ENCODE measurements at places on chromosomes 13 and 19.

DNA sequence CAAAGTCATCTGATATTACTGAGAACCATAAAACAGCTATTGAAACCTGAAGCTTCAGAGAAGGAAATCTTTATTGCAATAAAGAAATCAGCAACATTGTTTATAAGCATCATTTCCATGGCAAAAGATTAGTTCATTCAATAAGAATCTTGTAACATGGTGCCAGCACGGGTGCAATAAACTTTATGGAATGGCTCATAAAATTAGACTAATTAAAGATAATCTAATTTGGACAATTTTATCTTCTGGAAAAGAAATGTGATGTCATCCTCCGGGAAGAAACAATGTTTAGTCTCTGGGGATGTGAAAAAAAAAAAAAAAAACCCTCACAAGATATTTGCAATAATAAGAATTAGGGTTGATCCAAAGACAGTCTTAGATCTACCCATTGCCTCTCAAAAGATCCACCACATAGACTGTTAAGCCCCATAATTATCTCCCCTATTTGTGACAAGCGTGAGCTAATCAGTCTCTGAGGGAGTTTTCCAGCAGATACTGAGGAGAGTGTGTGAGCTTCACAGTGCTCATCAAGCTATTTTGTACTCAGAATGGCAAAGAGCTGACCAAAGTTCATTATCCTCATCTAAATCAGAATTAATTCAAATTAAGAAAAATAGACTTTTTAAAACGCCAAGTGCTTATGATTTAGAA lies 297.0 kb upstream of the EDNRB start:
- DNase-seq, result no peak

GRCh38 chr13:114203536-114203935 lies 24.5 kb downstream of the CFAP97D2 start:
- no peak for DNase-seq

- DNase-seq, result no peak
These were observed 287.4 kb upstream of the NBEA start for GRCh38 chr13:34654647-34655046.

GRCh38 chr19:4357095-4357797 lies 13.9 kb downstream of the MPND start:
- DNase-seq, result no peak

- no peak for DNase-seq
These were observed 23.0 kb downstream of the ZNF568 start for GRCh38 chr19:36939153-36939552.

DNA sequence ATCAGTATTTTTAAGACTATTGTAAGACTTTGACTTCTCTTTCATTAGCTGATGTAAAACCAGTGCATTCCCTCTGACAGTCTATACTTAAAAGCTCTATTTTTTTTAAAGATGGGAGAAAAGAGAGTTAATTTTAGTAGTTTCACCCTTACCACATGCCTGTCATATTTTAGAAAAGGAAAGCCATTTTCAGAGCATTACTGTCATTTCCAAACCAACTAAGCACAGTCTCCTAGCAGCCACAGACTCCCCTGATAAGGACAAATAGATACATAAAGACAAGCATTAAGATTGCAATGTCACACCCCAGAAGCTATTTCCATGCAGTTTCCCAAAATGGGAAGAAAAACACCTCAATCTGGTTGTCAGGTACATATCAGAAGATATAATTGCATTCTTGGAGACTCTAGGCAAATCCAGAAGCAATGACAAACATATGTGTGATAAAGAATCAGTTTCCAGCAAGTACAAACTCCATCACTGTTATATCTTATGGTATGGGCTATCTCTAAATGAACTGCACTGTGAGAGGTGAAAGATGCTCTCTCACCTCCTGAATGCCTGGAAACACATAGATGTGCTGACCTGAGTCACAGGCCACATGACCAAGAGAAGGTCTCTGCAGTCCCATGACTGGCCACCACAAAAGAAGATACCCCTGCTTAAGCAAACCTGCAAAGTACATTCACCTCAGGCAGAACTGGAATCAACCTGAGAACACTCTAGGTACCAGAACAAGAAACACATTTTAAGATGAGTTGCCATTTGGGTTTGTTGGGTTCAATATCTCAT lies 303.3 kb downstream of the POU4F1 start:
- DNase-seq, result no peak

DNA sequence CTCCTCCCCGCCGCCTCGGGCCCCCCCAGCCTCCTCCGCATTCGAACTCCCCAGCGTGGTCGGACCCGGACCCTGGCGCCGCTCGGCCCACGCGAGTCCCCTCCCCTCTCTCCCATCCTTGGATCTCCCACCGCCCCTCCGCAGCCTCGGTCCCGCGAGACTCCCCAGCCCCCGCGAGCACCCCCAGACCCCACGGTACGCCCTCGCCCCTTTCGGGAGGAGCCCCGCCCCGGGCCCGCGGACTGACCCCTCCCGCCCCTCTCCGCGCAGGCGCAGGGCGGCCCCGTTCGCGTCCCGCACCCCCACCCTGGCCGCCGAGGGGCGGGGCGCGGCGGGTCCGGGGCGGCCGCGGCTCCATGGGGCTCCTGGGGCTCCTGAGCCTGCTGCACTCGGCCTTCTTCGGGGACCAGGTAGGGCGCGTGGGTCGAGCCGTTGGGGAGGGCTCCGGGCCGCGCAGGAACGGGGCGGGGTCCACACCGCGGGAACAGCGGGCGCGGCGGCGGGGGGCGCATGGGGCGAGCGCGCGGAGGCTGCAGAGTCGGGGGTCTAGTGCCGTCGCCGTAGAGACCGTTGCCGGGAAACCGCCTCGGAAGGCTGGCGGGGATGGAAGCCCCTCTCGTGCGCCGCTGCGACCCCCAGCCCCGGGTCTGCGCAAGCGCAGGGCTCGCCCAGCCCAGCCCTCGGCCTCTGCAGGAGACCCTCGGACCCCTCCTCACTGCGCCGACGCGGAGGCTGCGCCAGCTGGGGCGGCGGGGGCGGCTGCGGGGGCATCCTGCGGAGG lies 3.8 kb upstream of the APC2 start:
- DNase-seq, result no peak

DNA sequence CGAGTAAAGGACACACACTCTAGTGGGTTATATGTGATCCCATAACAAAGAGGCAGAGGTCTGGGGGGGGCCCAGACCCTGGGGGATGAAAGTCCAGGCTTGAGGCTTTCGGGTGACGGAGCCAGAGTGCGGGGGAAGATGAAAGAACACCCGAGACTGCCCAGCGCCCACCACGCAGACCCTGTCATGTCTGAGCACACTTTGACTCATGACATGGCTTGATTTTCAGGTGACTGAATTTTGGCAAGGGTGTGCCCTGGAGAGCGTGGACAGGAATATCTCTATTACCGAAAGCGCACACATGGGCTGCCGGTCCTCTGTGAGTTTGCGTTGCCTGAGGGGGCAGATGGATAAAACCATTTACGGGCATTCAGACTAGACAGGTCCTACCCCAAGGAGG lies 192.0 kb upstream of the SOX1 start:
- DNase-seq, result no peak

GRCh38 chr19:33484226-33484774 lies 37.3 kb downstream of the PEPD start:
- DNase-seq, result no peak

DNA sequence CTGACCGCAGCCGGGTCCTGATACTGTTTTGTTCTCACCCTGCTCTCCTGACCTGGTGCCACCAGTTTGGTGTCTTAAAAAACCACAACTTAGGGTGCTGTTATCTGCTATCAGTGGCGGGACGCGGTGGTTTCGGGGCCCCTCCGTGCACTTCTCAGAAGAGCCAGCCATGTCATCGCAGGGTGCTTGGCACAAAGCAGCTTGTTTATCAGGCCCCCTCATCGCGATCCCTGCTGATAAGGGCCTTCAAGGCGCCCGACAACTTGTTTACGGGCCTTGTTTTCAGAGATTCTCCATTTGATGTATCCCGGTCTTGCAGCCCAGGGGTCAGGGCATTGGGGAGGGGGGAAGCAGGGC lies 58.1 kb upstream of the KLF2 start:
- no peak for DNase-seq

DNA sequence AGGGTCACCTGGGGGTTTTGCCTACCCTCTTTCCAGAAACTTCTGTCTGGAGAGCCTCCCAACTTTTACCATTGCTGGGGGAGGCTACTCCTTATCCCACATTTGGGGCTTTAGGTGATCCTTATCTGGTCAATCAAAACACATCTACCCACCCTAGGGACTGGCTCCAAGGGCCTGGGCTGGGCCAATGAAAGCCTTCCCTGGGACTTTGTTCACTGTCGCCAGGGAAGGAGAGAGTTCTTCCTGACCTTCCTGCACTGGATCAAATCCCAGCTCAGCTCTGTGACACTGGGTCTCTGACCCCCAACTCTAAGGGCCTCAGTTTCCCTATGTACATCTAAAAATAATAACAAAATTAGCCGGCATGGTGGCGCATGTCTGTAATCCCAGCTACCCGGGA lies 11.1 kb downstream of the DOCK6 start:
- DNase-seq, result no peak

DNA sequence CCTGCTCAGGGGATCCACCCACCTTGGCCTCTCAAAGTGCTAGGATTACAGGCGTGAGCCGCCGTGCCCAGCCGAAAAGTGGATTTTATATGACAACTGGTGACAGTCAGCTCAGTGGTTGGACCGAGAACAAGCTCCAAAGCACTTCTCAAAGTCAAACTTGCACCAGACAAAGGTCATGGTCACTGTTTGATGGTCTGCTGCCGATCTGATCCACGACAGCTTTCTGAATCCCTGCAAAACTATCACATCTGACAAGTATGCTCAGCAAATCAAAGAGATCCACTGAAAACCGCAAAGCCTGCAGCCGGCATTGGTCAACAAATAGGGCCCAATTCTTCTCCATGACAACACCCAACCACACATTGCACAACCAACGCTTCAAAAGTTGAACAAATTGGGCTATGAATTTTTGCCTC lies 21.6 kb upstream of the NAA16 start:
- no peak for DNase-seq

- DNase-seq, result no peak
These were observed 52.5 kb upstream of the GAS6 start for GRCh38 chr13:113916330-113916815.

- DNase-seq, result no peak
These were observed 12.5 kb downstream of the FZR1 start for GRCh38 chr19:3518659-3519058.

GRCh38 chr13:95382411-95382810 lies 81.2 kb upstream of the ABCC4 start:
- no peak for DNase-seq

DNA sequence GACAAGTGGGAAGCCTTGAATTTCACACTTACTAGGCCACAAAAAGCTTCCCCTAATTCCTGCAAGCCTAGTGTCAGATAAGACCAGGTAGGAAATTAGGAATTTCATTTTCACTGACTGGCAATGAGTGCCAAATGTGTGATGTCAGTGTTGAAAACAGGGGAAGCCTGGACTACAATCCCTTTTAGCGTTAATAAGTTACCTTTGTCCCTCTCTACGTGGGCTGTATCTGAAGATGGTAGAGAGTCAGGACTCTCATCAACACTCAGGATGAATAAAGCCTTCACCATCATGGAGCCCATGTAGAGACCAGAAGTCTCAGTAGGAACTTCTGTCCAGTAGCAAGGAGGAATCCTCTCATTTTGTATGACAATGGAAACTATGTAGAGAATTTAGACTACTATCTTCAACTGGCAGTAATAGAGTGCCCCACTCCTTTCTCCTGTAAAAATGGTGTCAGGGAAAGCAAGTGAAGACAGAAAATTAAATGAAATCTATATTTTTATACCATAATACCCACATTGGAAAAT lies 324.1 kb upstream of the KLHL1 start:
- DNase-seq, result no peak

GRCh38 chr13:26022538-26023292 lies 29.1 kb downstream of the SHISA2 start:
- peak; percentile 77 for DNase-seq

DNA sequence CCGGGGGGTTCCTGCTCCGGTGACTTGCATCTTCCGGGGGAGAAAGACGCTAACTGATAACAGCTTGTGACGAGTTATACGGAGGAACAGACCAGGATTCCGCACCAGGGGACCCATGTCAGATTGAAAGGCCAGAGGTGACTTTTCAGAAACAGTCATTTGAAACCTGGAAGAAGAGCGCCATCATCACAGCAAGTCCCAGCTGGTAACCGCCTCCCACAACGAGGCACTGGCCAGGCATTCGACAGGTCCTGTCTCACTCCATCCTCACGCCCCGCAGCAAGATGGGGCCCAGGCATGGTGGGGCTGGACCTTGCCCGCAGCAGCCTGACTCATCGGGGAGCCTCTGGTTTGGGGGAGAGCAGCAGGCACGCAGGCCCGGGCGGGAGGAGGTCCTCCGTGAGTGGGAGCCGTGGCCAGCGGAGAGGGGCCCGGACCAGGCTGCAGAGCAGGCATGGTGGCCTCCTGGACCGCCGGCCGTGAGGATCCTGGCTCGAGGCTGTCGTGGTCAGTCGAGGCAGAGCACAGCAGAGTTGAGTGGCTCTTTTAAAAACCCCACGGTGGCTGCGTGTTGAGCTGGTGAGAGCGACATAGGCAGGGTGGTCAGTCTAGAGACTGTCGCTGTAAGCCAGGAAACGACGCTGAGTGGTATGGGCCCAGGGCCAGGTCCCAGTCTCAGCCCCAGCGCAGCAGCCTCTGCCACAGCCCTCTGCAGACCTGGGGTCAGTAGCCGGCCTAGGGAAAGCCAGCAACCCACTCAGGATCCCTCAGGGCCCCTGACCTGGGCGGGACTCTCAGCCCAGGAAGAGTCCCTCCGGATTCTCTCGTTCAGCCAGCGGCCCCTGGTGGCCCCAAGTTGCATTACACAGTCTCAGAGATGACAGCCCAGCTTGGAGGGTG lies 94.9 kb upstream of the MCF2L start:
- DNase-seq, result no peak

DNA sequence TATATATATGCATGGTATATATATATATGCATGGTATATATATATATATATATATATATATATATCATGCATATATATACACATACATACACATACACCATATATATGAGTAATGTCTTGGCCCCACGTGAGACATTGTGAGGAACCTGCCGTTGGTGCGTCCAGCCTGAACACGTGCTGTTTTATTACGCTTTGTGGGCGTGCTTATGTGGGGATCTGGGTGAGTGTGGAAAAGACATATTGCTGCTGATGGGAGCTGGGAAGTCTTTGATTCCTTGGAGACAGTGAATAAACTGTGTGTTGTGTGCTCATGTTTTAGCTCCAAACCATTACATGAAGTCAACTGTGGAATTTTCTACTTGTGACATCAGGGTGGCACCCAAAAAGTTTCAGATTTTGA lies 28.9 kb downstream of the KCTD15 start:
- no peak for DNase-seq

GRCh38 chr13:21594715-21595545 lies 9.0 kb downstream of the MICU2 start:
- no peak for DNase-seq

GRCh38 chr13:28551498-28551895 lies 56.6 kb upstream of the FLT1 start:
- DNase-seq, result no peak

DNA sequence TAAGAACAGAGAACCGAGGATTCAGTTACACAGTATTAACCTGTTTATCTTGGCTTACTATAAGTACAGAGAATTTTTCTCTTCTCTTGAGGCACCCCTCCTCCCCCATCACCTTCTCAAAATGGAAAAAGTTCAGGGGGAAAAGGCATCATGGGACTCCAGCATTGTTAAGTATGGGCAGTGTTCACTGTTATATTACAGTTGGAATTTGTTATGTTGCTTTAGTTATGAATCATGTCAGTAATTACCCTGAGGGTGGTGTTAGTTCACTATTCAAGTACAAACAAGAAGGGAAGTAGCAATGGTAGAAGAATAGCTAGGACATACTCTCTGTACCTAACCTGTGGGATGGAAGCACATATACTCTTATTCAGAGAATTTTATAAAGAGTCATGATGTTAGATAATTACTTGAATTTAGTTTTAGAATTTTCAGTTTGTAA lies 12.0 kb downstream of the LPAR6 start:
- no peak for DNase-seq

Data from renal cortex interstitium (tissue), 15 donors.